ENCODE measurements at places on chromosomes 4 and X. TPM values are rescaled to one million over a fixed set of nuclear protein-coding genes. Genes with fewer than 3 reads are reported as not detected.

Gene C4orf46
- total RNA-seq: 20.5 TPM

Gene CT45A9
- total RNA-seq: not detected

Gene ADH7
- total RNA-seq: not detected

Gene TENM3
- 14.7 TPM for total RNA-seq

Gene UGT2A1
- not detected for total RNA-seq

All from mammary microvascular endothelial cell (primary cell).